ENCODE measurements at places on chromosomes 7 and 10.

GRCh38 chr7:47266131-47266706 is 315.7 kb downstream of the TNS3 start:
- DNase-seq, result peak; percentile 68

- DNase-seq, result no peak
These were observed 693.6 kb upstream of the AUTS2 start for GRCh38 chr7:68904630-68905029.

DNA sequence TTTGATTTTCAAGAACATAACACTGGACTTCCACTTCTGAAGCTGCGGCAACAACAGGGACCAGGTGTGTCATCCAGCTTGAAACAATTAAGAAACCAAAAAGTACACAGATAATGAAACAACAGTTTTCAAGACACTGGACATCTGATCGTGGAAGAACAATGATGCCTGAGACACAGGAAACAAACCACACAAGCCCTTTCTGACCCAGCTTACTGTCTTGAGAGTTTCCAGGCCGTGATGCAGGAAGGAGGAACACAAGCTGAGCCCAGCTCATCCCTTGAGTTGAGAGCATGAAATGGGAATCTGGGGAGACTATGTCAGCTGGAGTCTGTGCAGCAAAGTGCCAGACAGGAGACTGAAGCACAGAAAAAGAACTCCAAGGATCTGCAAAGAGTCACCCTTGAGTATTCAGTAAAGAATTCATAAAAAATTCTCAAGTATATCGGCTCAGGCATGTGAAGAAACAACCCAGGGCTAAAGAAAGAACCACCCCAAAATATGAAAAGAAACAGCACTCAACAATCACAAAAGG is 91.6 kb downstream of the RNF32 start:
- DNase-seq, result no peak

DNA sequence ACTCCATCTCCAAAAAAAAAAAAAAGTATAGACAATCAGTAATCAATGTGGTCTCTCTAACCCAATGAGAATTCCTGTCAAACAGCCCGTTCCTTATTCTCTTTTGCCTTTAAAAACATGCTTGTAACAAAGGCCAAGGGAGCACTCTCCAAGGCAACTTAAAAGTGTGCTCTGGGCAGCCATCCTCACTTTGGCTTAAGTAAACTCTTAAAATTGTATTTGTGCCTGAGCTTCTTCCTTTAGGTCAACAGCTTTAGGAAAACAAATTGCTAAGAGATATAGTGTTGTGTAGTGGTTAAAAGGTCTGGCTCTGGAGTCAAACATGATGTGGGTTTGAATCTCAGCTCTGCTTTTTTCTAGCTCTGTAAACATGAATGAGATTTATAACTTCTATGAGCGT is 13.9 kb upstream of the EPC1 start:
- DNase-seq, result no peak

DNA sequence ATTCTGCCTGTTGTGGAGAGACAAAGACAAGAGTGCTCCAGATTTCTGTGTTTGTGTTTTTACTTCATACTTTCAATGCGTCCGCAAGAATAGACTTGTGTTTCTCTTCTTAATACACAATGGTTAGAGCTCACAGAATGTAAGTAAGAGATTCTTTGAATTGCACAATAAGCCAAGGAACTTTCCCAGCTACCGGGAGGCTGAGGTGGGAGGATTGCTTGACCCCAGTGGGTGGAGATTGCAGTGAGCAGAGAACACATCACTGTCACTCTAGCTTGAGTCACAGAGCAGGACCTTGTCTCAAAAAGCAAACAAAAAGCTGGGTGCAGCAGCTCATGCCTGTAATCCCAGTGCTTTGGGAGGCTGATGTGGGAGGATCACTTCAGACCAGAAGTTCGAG is 250.7 kb upstream of the MYO3A start:
- no peak for DNase-seq

- DNase-seq, result no peak
These were observed 85.2 kb downstream of the GRID1 start for GRCh38 chr10:86281396-86281795.

- no peak for DNase-seq
These were observed 474.9 kb downstream of the KCNMA1 start for GRCh38 chr10:77162697-77163096.

- no peak for DNase-seq
These were observed 7.5 kb upstream of the CXCL12 start for GRCh38 chr10:44392420-44392819.

DNA sequence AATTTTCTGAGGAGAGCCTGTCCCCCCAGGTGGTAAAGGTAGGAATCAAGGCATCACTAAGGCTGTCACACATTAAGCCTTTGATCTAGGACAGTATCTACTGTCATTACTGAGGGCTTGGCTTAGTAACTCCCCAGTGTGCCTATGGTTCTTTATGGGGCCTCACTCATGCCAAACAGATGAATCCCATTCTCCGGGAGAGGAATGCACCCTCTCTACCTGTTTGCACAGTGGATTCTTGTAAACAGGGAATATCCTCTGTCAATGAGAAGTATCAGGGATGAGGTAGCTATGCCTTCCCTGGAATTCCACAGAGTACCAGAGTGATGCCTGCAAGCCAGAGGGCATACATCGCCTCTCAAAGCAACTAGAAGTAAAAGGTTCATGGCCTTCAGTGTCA is 3.9 kb upstream of the CPN1 start:
- DNase-seq, result no peak

- DNase-seq, result no peak
These were observed 48.4 kb upstream of the GSAP start for GRCh38 chr7:77464589-77464988.

GRCh38 chr7:49937608-49938007 is 155.4 kb downstream of the ZPBP start:
- DNase-seq, result no peak

Measured in RPMI8226 (cell line).